Tibial nerve (tissue), 4 donors: ENCODE measurements at places on chromosomes 1 and 21. TPM values are rescaled to one million over a fixed set of nuclear protein-coding genes. Genes with fewer than 3 reads are reported as not detected.
A peak's percentile ranks its signal among the peaks of the same experiment; 100 is the strongest.

FMO2 gene
- 35.9 TPM for total RNA-seq

CIART gene
- 6.8 TPM for total RNA-seq

DARS2 gene
- 11.4 TPM for total RNA-seq

DVL1 gene
- total RNA-seq, result 130 TPM

- peak; percentile 36 for DNase-seq
Measured at GRCh38 chr1:87402241-87403002, 73.7 kb downstream of the LMO4 start.

GRCh38 chr1:159012495-159012894 is 2.8 kb downstream of the IFI16 start:
- no peak for DNase-seq

- DNase-seq, result no peak
Measured at GRCh38 chr1:67316180-67316902, 8.7 kb downstream of the IL12RB2 start.
